Renal cortex interstitium (tissue), 15 donors: ENCODE measurements at places on chromosomes 2 and 18.

DNA sequence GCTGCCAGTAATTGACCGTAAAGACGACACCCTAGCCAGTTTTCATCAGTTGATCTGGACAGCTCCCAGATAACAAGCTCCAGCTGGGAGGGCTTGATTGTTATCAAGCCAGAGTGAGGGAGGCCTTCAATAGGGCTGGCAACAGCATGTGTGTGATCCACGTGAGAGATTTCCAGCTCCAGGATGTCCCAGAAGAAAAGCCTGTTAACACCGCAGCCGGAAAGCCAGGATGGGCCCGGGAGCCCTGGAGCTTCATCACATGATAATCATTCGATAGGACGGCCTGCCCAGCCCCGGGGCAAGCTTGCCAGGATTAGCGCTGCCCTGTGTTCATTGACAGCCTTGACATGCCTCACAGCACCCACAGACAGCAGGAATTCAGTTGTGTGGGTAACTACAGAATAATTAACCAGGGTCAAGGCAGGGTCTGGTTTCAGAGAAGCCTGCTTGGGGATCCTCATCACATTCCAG is 182.5 kb downstream of the C1D start:
- no peak for DNase-seq

GRCh38 chr18:79982736-79983135 is 5.6 kb downstream of the TXNL4A start:
- DNase-seq = no peak

GRCh38 chr2:237042101-237042500 is 43.6 kb upstream of the COPS8 start:
- no peak for DNase-seq

DNA sequence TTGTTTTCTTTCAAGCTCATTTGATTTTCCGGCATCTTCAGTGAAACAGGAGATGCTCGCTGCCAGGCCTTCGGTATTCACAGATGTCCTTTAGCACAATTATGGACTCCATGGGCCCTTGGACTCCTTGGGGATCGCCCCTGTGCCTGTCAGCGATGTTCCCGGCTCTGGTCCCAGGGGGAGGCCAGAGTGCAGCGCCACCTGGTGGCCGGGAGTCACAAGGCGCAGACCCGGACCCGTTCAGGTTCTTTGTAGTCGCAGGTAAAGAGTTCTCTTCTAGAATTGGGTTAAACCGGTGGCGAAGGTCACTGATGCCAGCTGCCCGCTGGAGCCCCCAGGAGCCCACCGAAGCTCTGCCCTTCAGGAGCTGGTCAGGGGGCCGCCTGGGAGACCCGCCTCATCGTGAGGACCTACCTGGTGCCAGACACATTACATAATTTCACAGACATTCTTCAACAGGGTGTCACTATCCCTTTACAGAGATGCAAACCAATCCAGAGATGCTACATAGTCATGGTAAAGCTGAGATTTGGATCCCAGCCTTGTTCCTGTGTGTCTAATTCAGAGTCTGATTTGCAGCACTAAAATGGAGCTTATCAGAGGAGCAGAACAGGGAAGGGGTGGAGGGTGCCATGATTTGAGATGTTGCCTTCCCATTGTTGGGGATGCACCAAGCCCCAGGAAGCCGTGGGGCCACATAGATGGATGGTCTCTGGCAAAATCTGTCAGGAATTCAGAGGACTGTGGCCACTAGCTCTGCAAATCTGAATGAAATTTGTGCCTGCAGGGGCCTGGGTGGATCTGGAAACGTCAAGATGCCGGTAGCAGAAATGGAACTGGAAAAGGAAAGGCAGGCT is 6.0 kb upstream of the INPP5D start:
- DNase-seq = no peak

GRCh38 chr2:60853531-60853930 is 27.8 kb upstream of the REL start:
- DNase-seq = no peak

- no peak for DNase-seq
Observed at GRCh38 chr2:57450170-57450569, 596.4 kb upstream of the VRK2 start.

GRCh38 chr2:239024226-239024625 is 176.3 kb downstream of the TWIST2 start:
- DNase-seq = no peak

DNA sequence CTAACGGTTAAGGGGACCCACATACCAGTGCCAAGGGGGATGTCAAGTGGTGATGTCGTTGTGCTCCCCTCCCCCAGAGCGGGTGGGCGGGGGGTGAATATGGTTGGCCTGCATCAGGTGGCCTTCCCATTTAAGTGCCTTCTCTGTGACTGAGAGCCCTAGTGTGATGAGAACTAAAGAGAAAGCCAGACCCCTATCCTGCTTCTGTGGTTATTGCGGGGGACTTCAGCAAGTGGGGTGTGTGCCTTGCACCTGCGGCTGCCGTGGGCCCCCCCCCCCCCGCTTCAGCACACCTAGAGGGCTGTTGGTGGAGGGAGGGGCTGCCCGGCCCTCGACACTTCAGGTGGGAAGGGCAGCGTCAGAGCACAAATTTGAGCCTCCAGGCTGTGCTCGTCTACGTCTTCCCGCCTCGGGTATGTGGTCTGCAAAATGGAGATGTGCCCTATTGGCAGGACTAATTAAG is 6.1 kb downstream of the CTDSP1 start:
- no peak for DNase-seq

- DNase-seq = no peak
Observed at GRCh38 chr2:241490825-241491506, 17.4 kb downstream of the STK25 start.

GRCh38 chr18:52845036-52845435 is 505.0 kb downstream of the DCC start:
- DNase-seq = no peak

DNA sequence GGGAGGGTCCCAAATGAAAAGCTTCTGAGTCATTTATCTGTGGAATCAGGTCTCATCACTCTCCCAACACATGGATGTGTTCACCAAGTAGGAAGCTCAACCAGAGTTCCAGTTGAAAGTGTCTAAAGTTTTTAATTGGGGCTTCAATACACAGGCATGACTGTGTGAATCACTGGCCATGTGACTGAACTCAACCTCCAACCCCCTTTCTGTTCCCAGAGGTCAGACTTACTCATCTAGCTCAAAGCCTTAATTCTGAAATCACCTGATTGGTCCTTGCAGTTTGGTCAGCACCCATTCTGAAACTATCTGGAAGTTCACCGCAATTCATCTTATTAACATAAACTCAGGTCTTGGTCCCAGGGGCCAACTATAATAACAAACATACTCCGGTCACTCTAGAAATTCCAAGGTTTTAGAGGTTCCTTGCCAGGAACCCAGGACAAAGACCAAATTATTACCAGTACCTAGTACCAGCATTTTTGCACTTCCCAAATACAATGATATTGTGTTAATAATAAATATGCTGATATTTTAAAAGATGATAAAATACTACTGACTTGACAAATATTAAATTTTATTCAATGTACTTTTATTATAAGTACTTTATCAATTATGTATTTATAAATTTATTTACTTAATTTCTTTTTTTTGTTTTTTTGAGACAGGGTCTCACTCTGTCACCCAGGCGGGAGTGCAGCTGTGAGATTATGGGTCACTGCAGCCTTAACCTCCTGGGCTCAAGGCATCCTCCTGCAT is 10.7 kb upstream of the RBM45 start:
- DNase-seq = no peak

DNA sequence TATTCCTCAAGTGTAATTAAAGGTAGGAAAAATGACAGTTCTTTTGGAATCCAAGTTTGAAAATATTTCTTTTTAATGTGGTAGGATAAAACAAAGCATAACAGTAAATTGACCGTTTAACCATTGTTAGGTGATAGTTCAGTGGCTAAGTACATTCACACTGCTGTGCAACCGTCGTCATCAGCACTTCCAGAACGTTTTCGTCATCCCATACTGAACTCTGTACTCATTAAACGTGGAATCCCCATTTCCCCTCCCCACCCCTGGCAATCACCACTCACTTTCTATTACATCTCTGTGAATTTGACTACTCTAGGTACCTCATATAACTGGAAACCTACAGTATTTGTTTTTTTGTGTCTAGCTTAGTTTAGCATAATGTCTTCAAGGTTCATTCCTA is 32.9 kb upstream of the FZD5 start:
- no peak for DNase-seq

GRCh38 chr18:65735155-65735554 is 15.7 kb upstream of the CDH7 start:
- DNase-seq = no peak

DNA sequence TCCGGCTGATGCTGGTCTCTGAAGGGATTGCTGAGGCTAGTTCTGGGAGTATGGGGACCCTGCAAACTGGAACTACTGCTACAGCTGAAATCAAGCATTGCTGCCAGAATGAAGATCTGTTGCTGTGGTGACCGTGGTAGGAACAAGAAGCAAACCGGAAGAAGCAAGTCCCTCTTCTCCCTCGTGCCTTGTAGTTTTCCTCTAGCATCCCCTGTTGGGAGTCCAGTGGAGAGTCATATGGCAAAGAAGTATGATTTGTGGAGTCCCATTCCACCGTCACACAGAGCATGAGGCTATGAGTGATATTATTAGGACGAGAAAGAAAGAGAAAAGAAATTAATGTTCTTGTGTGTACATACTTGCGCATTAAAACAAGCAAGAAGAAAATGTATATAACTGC is 138.8 kb upstream of the SP5 start:
- no peak for DNase-seq

DNA sequence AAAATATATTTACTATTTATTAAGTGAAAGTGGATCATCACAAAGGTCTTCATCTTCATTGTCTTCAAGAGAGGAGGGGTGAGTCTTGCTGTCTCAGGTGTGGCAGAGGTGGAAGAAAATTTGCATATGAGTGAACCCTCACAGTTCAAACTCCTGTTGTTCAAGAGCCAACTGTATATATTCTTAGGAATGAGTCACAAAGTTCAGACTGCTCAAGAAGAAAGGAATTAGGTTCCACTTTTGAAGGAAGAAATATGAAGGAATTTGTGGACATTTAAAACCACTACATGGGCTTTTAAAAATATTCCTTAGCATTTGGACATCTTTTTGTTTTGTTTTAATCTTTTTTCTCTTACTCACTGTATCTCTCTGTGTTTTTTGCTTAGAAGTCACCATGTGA is 212.6 kb downstream of the INSIG2 start:
- DNase-seq = no peak

DNA sequence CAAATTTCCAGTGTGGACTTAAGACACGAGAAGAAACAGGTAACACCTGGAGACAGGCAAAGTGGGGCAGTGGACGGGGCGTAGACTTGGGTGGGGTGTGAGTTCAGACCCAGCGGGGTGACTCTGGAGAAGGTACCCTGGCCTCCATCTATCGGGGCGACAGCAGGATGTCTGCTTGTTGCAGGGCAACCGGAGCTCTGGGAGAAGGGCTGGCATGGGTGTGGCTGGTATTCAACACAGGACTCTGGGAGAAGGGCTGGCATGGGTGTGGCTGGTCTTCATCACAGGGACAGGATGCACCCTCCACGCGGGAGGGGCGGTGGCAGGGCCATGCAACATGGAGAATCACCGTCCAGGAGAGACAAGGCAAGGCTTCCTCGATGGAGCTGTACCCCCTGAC is 198.5 kb downstream of the HDAC4 start:
- no peak for DNase-seq

- DNase-seq = no peak
Observed at GRCh38 chr2:233993461-233993860, 57.0 kb upstream of the SPP2 start.

GRCh38 chr2:19137433-19137832 is 221.0 kb downstream of the OSR1 start:
- DNase-seq = no peak

DNA sequence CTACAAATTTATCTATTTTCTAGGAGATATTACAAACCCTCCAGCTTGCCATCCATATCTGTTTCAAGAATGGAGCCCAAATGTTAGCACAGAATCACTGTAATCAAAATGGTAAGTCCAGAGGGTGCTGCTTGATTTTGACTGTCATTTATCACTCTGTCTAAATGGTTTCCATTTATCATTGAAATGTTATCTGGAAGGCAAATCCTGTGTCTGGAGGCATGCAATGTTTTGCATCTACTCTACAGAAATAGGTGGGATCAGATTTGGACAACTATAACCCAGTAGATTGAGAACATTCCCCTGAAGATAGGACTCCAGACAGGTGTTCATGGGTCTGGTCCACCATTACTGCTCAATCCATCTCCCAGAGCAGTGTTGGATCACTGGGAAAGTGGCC is 128.7 kb downstream of the MAIP1 start:
- DNase-seq = no peak
